CD4-positive, alpha-beta T cell treated with Interleukin-6 at 100 ng/mL for 8 hours (primary cell): ENCODE measurements at places on chromosomes 7 and 10.

- no peak for DNase-seq
These were observed 29.7 kb downstream of the UNC5B start for GRCh38 chr10:71241830-71242621.

GRCh38 chr10:32976338-32976737 lies 18.3 kb upstream of the ITGB1 start:
- DNase-seq: no peak

- no peak for DNase-seq
These were observed 50.3 kb upstream of the CFAP46 start for GRCh38 chr10:132992433-132993215.

DNA sequence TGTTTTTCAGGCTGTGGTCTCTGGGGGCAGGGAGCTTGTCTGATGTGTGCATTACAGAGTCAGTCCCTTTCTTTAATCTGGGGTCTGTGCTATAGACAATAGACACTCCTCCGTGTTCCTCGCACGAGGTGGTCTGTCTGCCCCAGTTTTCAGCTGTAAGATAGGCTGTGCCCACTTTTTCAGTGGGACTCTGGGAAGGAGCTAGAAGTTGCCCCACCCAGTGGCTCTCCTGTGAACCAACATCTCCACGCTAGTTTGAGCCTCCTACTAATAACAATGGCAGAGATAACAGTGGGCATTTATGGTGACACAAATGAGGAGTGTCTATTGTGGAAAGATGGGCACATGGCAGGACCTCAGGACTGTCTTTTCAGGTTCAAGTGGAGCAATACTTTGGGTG lies 44.0 kb downstream of the ADRB1 start:
- no peak for DNase-seq

DNA sequence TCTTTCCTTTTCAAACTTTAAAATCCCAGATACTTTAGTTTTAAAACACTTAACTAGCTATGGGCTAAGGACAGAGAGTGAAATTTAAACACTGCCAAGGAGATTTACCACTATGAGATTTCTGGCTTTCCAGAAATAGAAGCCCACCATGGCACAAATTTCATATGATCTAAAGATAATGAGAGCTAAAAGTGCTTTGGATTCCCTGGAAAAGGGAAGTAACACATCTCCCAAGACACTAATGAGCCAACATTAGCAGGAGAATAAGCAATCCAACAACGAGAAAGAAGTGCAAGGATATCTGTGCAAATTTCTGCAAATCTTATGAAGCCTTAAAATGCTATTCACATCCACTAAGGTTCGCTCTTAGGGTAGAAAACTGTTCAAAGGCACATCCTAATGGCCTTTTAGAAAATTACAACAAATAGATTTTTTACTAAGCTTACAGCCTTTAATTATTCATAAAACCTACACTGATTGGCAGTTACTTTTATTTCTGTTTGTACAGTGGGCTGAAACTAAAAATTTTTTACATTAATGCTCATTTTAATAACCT lies 100.3 kb downstream of the RAPGEF5 start:
- DNase-seq: no peak

DNA sequence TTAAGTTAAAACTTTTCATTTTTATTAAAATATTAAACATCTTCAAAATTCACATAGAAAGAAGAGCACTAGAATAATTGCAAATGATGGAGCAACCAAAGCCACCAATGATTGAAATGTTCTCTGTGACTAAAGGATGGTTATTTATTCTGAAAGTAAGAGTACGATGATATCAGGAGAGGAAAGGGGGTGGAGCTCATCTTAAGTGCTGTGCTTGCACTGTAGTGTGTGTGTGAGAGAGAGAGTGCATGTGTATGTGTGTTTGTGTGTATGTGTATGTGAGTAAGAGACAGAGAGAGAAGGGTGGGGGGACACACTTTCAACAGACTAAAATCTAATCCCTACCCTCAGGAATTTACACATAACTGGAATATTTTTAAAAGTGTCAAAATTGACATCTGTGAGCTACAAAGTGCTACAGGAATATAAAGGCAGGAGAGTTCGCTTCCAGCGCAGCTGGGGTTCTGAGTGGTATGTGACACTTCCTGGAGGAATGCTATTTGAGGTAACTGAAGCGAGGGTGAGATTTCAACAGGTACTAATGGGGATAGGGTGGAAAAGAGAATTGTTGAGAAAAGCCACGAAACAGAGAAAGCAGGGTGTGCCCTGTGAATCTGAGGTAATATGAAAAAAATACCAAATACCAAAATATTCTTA lies 57.2 kb upstream of the SMNDC1 start:
- no peak for DNase-seq

DNA sequence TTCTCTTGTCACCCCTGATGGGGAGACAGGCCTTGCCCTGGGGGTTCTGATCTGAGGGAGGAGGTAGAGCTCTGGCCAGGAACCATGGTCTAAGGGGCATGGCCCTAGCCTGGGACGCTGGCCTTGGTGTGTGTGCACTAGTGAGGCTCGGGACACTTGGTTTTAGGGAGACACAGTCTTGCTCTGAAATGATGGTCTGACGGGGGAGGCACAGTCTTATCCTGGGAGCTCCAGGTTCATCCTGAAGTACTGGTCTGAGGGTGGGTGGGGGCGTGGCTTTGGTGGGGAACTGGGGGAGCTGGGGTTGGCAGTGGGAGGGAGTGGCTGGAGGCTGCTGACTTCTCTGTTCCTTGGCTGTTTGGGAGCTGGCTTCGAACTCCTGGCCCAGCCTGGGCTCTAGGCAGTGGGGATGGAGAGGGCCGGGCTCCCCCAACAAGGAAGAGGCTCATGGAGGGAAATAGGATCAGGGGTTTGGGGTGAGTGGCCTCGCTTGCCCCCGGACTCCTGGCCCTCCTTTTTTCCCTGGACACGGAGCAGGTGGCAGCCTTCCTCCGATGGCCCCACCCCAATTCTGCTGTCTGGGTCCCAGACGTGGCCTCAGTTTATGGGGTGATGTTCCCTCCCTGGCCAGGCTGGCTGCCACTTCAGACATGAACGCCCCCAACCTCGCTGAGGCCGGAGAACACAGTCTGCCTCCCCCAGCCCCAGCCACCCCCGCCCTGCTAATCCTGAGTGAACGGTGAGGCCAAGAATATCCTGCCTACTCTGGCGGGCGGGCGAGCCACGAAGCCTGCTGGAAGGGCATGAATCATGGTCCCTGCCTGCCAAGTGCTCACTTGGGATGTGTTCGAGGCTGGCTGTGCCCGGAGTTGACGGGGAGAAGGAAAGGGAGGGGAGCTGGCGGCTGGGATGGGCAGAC lies 43.5 kb downstream of the TMEM270 start:
- DNase-seq: no peak

DNA sequence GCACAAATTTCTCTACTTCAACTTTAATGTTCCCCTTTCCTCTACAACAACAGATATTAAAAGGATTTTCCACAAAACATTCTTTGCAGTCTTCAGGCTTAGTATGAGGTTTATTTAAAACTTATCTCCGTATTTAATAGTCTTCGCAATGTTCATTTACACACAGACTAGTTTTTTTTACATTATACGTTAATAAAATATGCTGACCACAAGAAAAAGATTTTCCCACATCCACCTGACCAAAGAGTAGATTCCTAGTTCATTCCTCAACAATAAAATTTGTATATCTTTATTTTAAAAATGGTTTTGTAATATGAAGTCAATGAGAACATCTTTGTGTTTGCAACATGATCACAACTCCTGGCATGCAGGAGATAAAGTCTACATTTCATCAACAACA lies 42.4 kb downstream of the POT1 start:
- no peak for DNase-seq

DNA sequence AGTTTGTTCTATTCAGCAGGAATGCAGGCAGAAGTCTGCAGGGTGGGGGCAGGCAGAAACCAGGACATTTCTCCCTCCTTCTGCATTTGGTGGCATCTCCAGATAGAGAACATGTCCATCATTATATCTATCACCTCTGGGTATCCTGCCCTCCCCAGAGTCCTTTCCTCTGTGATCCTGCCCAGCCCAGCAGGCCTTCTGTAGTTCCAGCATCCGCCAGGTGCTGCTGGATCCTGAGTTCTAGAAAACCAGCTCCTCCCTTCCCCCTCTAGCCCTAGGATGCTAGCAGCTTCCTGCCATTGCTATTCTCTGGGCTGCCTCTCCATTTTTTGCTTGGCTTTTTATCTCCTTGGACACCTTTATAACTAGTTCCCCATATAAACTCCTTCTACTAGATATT lies 180.3 kb downstream of the KCNMA1 start:
- DNase-seq: no peak

GRCh38 chr10:29950391-29950790 lies 109.0 kb downstream of the JCAD start:
- DNase-seq: no peak

DNA sequence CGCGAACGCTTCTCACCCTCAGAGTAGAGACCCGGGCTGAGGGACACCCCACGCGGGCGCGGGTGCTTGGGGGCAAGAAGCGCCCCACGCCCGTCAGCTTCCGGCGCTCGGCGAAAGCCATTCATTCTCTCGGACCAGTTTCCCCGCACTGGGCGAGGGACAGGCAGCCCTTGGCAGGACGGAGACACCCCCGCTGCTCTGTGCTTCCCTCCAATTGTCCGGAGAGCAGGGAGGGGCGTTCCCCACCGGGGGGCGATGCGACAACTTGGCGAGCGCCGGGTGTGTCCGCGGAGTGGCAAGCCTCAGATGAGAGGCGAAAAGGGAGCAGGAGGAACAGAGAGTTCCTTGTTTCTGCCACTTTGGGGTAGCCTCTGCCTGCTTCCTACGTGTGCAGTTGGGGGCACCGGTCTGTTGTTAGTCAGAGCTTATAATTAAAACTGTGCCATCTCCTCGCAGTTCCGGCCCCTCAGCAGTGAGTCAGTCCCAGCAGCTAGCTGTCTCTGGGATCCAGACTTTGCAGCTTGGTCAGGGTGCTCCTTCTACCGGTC lies 1.7 kb downstream of the GPR158 start:
- no peak for DNase-seq

DNA sequence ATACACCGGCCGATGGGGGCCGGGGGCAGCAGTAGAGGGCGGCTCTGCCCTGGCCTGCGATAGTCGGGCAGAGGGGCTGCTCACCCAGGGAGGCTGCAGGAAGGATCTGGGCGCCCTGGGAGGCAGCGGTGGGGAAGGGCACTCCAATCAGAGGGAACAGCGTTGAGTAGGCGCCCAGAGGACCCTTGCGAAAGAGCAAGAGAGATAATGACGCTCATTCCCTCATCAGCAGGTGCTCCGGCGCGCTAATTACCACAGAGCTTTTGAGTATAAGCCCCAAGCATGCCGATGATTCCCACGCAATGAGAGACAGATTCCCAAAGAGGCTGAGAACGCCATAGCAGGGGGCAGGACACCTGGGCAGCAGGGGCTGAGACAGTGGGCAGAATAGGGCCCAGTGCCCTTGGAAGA lies 215.3 kb downstream of the MAD1L1 start:
- DNase-seq: no peak

DNA sequence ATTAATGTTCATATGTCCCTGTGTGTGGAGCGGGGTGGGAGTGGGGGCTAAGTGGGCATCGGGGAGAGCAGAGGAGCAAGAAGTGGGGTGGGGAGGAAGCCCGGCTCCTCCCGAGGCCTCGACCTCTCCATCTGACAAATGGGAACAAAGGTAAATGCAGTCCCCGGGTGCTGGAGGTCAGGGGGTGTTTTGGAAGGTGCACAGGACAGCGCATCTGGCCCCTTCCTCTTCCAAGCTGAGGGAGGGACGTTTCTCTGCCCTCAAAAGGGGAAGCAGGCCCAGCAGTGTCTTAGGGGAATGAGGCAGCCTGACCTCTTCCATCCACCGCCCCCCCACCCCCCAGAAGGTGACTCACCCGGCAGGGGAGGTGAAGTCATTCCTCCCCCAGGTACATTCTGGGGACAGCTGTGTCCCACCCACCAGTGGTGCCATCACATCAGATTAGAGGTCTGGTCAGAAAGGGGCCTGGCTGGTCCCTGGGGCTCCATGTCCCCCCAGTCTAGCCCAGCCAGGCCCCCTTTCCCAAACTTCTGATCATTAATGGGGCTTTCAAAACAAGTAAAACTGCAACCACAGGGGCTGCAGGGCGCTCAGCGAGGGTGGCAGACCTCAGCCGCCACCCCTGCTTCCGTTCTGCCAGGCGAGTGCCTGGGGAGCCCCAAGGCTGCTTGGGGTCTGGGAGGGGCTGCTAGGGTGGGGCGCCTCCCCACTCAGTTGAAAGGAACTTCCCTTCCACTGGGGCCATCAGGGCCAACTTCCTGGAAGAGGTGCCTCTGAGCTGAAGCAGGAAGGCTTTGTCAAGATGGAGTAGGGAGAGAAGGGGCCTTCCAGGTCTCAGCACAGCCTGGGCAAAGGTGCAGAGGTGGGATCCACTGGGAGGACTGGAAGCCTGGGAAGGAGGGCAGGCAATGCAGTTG lies 10.8 kb downstream of the LFNG start:
- DNase-seq: peak; percentile 86

- peak; percentile 37 for DNase-seq
These were observed 97.3 kb downstream of the CLEC2L start for GRCh38 chr7:139620676-139621344.

DNA sequence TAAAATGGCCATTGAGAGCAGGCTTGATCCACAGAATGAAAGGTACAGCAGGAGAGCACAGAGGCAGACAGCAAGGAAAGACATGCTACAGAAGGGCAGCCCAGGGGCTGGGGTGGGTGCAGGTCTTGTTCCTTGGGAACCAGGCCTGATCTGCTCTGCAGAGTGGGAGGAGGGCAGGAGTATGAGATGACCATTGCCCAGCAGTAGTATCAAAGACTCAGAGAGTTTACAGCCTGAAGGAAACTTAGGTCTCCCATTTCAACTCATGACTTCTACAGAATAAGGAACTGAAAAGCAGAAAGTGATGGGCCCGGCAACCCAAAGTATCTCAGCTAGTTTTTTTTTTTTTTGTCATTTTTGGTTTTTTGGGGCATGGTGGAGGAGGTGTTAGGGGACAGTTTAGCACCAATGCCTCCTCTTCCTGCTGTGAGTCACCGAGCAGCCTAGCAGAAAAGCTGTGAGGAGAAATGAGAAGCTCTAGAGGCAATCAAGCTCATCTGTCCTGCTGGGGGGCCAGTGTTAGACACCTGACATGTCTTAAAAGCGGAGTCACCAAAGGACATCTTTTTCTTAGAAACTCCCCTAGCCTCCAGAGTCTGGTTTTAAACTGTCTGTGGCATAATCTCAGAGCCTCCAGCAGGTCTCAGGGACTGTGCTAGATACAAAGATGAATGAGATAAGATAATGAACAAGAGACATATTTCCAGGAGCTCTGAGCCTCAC lies 34.3 kb upstream of the HERPUD2 start:
- peak; percentile 41 for DNase-seq

DNA sequence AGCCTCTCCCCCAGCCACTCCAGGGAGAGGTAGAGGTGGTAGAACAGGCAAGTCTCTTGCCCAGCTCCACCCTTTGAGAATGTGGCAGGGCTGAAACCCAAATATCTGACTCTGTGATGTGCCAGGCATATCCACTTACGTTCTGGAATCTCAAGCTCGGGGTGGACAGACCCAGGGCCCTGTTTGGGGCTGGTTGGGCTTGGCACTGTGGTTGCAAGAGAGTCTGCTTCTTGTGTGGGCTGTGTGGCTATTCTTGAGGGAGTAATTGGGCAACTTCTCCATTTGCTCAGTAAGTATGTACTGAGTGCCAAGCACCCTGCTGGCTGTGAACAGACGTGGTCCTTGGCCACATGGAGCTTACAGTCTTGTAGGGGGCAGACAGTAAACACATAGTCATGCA lies 4.7 kb downstream of the UBTD1 start:
- no peak for DNase-seq

- no peak for DNase-seq
These were observed 105.1 kb upstream of the ANK3 start for GRCh38 chr10:60494774-60495173.
